GDM1 (cell line): ENCODE measurements at places on chromosomes 1 and 21.

DNA sequence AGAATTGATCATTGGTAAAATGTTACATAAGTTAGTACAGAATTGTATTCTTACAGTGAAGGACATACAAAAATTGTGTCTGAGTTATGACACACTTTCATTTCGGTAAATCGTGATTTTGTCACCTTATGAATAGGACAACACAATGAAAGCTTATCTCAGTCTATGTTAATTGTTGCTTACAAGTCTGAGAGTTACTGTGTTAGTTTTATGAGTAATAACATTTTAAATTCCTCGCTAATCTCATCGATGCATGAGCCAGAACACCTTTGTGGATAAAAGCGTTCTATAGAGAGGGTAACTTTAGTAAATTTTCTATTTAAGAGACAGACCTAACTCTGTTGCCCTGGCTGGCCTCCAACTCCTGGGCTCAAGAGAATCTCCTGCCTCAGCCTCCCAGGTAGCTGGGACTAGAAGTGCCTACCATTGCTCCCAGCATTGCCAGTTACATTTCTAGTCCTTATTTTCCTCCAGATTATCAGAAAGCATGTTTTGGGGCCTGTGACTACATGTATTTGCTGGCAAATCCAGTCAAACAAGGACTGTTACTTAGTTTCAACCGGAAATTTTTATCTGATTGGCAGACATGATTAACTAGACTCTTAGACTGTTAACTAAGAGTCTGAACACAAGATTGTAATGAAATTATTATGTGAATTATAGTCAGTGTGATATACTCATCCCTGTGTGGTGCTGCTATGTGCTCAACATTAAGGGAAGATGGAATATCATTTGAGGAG, 3.0 kb downstream of the PRRC2C start:
- no peak for DNase-seq

GRCh38 chr1:117094841-117095604, 26.5 kb downstream of the TRIM45 start:
- no peak for DNase-seq

DNA sequence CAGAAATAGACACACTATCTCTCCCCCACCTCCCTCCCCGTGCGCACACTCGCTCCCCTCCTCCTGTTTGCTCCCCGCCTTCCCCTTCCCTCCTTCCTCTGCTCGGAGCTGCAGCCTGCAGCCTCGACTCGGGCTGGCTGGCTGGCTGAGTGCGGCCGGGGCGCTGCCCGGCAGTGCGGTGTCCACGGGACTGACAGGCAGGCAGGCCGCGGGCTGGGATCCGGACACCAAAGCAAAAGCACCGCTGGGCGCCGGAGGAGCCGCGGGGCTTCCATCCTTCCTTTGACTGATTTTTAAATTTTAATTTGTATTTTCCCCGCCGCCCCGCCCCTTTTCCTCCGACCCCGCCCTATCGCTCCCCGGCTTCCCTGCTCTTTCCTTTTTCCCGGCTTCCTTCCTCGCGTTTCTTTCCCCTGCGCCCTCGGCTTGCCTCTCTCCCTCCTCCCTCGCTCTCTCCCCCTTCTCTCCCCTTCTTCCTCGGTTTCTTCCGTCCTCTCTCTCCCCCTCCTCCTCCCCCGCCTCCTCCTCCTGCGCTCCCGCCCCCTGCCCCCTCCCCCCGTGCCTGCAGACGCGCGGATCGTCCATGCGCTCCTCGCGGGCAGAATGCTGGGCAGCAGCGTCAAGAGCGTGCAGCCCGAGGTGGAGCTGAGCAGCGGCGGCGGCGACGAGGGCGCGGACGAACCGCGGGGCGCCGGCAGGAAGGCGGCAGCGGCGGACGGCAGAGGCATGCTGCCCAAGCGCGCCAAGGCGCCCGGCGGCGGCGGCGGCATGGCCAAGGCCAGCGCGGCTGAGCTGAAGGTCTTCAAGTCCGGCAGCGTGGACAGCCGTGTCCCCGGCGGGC, 109.4 kb downstream of the NAV1 start:
- no peak for DNase-seq

- no peak for DNase-seq
These were observed 17.9 kb downstream of the VWA5B1 start for GRCh38 chr1:20308569-20308968.

DNA sequence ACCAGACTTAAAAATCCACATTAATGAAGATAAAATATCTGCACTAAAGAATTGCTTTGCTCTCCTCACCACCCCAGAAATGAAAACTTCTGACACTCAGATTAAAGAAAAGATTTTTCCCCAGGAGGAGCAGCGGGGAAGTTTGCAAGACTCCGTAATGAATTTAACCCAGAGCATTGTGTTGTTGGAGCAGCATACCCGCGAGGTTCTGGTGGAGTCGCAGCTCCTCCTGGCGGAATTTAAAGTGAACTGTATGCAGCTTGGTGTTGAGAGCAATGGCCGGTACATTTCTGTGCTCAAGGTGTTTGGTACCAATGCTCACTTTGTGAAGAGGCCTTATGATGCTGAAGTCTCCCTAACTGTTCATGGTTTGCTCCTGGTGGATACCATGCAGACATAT, 46.4 kb downstream of the VPS13D start:
- DNase-seq: no peak

DNA sequence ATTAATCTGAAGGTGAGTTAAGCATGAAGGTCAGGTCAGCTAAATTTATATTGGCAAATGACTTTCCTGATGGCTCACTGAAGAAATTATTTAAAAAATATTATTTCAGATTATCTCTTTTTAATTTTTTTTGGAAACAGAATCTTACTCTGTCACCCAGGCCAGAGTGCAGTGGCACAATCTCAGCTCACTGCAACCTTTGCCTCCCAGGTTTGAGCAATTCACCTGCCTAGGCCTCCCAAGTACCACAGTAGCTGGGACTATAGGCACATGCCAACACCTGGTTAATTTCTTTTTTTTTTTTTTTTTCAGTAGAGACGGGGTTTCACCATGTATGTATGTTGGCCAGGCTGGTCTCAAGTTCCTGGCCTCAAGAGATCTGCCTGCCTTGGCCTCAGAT, 976.7 kb downstream of the TTLL7 start:
- DNase-seq: no peak

DNA sequence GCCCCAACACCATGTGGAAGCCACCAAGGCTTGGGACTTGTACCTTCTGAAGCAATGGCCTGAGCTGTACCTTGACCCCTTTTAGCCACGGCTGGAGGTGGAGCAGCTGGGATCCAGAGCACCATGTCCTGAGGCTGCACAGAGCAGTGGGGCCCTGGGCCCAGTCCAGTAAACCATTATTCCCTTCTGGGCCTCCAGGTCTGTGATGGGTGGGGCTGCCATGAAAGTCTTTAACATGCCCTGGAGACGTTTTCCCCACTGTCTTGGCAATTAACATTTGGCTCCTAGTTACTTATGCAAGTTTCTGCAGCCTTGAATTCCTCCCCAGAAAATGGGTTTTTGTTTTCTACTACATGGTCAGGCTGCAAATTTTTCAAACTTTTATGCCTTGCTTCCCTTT, 323.7 kb upstream of the ZP4 start:
- no peak for DNase-seq

GRCh38 chr1:231807541-231807940, 181.0 kb downstream of the DISC1 start:
- no peak for DNase-seq

GRCh38 chr1:199657449-199657848, 370.1 kb upstream of the NR5A2 start:
- no peak for DNase-seq

DNA sequence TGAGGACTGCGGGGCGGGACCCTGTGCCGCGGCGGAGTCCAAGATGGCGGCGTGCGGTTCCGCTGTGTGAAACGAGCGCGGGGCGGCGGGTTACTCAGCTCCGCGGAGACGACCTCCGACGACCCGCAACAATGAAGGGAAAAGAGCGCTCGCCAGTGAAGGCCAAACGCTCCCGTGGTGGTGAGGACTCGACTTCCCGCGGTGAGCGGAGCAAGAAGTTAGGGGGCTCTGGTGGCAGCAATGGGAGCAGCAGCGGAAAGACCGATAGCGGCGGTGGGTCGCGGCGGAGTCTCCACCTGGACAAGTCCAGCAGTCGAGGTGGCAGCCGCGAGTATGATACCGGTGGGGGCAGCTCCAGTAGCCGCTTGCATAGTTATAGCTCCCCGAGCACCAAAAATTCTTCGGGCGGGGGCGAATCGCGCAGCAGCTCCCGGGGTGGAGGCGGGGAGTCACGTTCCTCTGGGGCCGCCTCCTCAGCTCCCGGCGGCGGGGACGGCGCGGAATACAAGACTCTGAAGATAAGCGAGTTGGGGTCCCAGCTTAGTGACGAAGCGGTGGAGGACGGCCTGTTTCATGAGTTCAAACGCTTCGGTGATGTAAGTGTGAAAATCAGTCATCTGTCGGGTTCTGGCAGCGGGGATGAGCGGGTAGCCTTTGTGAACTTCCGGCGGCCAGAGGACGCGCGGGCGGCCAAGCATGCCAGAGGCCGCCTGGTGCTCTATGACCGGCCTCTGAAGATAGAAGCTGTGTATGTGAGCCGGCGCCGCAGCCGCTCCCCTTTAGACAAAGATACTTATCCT, 430 bp downstream of the RBM15 start:
- no peak for DNase-seq

DNA sequence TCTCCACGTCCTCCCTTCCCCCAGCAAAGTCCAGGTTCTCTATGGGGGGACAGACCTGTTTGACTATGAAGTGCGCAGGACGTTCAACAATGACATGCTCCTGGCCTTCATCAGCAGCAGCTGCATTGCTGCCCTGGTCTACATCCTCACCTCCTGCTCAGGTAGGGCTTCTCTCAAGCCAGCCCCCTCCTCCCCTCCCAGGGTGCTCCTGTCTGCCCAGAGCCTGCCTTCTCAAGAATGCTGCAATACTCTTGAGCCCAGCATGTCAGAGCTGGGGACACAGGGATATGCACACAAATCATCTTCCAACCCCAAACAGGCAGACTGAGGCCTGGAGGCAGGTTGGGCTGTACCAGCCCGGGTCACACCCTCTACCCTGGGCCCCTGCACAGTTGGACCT, 35.4 kb downstream of the DISP3 start:
- no peak for DNase-seq

DNA sequence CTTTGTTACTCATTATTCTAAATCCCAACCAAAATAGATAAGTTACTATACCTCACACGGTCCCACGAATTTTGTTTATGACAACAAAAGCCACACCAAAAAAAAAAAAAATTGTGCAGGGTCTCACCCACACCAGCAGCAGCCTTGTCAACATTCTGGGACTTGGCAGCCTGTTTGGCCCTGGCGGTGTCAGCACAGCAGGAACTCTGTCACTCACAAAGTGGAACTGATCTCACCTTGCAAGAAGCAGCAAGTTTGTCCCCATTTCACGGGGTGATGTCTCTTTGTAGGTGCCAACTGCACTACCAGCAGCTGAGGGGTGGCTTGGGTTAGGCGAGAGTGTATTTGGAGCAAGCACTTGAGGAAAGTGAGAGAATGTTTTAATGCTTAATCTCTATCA, 75.0 kb upstream of the CHRM3 start:
- no peak for DNase-seq
